ENCODE measurements at places on chromosomes 7 and 10.

GRCh38 chr10:126930883-126931503, 25.8 kb downstream of the DOCK1 start:
- no peak for DNase-seq

DNA sequence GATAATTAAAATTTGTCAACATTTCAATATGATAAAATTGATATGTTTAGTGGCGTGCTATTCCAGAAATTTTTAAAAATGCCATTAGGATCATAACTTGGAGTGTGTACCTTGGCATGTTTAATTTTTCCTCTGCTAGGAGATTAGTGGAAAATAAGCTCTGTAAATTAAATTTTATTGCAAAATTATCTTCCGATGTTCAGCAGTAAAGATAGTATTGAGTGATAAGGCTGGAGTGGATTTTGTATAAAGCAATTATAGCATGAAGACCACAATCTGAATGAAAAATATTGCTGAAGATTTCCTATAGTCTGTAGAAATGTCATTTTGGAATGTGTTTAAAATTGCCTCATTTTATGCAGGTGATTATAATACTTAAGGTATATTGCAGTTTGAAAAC, 110.2 kb downstream of the VTI1A start:
- no peak for DNase-seq

- DNase-seq, result peak; percentile 80
These were observed 92.0 kb upstream of the INSIG1 start for GRCh38 chr7:155205368-155206317.

DNA sequence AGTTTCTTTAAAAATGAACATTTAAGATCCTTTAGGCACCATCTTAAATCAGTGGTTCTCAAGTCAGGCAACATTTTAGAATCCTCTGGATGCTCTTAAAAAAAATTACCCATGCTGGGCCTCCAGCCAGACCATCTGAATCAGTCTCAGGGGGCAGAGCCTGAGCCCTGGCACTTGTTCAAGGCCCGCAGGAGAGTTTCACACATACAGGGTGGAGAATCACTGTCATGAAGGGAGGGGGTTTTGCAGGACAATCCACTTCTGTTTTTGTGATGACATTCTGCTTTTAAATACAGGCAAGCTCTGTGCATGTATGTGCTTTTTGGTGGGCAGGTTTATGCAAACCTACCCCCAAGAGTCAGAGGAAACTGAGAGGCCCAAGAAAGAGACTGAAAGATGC, 268.6 kb downstream of the SEC23IP start:
- DNase-seq, result no peak

DNA sequence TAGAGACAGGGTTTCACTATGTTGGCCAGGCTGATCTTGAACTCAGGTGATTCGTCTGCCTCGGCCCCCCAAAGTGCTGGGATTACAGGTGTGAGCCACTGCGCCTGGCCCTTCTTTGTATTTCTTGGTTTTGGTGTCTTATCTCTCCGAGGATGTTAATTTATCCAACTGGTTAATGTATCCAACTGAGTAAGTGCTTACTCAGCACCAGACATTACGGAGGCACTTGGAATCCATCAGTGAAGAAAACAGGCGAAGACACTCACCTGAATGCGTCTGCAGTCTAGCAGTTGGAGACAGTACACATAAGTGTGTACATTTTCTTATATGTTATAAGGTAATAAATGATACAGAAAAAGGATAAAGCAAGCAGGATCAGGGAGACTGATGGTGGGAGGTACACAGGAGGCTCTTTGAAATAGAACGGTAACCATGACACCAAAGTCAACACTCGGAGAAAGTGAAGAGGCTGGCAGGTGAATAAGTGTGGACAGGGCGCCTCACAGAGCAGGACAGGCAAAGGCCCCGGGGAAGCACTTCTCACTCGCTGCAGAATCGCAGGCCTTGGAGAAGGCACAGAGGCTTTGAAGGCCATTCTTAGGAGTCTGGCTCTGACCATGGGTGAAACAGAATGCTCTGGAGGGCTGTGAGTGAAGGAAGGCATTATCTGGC, 73.1 kb downstream of the LANCL2 start:
- no peak for DNase-seq

GRCh38 chr10:46254467-46254866, 32.3 kb upstream of the ANTXRL start:
- no peak for DNase-seq

Measured in NCI-H526 treated with DMSO at 0.1 percent for 48 hours (cell line).